Adrenal gland (tissue), 19 donors: ENCODE measurements at places on chromosomes 4 and X. TPM values are rescaled to one million over a fixed set of nuclear protein-coding genes. Genes with fewer than 3 reads are reported as not detected.

DNA sequence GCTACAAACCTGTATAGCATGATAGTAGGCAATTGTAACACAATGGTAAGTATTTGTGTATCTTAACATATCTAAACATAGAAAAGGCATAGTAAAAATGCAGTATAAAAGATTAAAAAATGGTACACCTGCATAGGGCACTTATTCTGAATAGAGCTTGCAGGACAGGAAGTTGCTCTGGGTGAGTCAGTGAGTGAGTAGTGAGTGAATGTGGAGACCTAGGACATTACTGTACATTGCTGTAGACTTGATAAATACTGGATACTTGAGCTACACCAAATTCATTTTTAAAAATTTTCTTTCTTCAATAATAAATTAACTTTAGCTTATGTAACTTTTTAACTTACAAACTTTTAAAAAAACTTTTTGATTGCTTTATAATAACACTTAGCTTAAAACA, 68.2 kb upstream of the MAML3 start:
- no peak for DNase-seq

- no peak for DNase-seq
Measured at GRCh38 chrX:120562569-120562926, 1.8 kb upstream of the CUL4B start.

Gene DUSP21
- polyA plus RNA-seq, result not detected

GRCh38 chr4:83830138-83830888, 294.4 kb downstream of the GPAT3 start:
- DNase-seq, result no peak

GRCh38 chr4:41442810-41443209, 95.1 kb upstream of the LIMCH1 start:
- no peak for DNase-seq

Gene LDB2
- polyA plus RNA-seq, result 27.6 TPM

GRCh38 chr4:24475756-24476155, 108.6 kb downstream of the DHX15 start:
- no peak for DNase-seq

- DNase-seq, result no peak
Measured at GRCh38 chr4:20265726-20266125, 14.0 kb downstream of the SLIT2 start.
